ENCODE measurements at places on chromosomes 13 and 19.
A peak's percentile ranks its signal among the peaks of the same experiment; 100 is the strongest.

GRCh38 chr19:44142059-44142433, 692 bp downstream of the ZNF234 start:
- DNase-seq = peak; percentile 31

GRCh38 chr13:30466841-30467252, 1.1 kb upstream of the HMGB1 start:
- no peak for DNase-seq

DNA sequence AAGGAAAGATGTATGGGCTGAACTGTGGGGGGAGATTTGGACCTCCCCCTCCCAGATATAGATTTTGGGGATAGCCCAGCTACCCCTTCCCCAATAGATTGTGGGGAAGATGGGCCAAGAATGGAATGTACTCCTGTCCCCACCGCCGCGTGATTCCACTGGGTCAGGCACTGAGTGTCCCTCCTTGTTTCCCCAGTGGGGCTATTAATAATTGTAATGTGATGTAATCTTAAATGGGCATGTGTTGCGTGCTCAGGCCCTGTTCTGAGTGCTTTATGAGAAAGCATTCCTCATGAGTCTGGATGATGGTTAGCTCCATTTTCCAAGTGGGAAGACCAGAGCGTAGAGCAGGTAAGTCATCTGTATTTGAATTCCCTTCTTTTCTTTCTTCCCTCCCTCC, 1.4 kb downstream of the PSMD8 start:
- peak; percentile 45 for DNase-seq

GRCh38 chr19:13849991-13850909, 26.7 kb upstream of the NANOS3 start:
- DNase-seq = peak; percentile 68

GRCh38 chr13:101149735-101150384, 266.4 kb downstream of the NALCN start:
- peak; percentile 48 for DNase-seq

GRCh38 chr13:30346789-30347167, 39.4 kb upstream of the KATNAL1 start:
- DNase-seq = no peak

DNA sequence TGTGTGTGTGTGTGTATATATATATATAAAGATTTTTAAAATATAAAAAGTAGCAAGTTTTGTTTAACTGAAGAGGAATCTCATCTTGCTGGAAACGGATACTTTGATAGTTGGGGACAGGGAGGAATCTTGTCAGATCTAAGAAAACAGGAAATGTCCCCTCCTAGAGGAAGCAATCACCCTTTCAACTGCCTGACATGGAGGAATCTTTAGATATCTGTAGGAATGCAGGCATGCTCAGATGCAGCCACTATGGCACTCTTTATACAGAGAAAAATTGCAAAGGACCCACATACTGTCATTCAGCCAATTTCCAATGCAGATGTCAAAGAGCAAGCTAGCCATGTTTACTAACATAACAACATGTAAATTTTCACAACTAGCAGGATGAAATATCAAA, 38.8 kb downstream of the ZNF611 start:
- DNase-seq = no peak

DNA sequence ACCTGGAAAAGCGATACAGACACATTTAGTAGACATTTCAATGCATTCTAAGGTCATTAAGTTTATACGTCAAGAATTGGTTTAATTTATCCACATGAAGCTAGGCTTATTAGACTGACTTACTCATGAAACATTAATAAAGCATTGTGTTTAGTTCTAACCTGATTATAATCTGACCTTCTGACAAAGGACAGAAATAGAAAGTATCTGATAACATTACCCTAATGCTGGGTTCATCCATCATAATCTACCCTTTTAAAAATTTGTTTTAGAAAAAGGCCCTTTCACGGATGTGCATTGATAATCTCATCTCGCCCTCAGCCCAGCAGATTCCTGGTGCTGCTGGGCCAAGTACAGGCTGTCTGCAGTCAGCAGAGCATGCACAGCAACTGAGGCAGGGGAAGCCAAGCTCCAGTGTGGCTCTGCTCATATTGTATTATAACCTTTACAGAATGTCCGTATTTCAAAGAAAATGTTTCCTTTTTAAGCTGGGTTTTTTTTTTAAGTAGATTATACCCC, 142.1 kb upstream of the MAB21L1 start:
- no peak for DNase-seq

DNA sequence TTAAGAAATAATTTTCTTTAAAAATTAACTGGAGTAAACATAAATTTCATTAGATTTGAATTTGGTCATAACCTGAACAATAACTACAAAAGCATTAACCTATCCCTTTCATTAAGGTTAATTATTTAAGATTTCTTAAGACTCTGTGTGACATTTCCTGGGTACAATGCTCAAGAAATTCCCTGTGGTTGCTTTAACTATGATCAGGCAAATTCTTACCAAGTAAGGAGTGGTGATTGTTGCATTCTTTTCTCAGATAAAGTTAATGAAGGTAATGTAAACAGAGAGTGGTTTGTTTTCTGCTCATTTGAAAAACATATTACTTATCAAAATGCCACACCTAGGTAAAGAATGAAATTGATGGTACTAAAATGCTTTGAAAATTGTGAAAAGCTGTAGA, 114.8 kb upstream of the MIR17HG start:
- DNase-seq = no peak

GRCh38 chr19:40808497-40808896, 9.5 kb downstream of the EGLN2 start:
- no peak for DNase-seq

DNA sequence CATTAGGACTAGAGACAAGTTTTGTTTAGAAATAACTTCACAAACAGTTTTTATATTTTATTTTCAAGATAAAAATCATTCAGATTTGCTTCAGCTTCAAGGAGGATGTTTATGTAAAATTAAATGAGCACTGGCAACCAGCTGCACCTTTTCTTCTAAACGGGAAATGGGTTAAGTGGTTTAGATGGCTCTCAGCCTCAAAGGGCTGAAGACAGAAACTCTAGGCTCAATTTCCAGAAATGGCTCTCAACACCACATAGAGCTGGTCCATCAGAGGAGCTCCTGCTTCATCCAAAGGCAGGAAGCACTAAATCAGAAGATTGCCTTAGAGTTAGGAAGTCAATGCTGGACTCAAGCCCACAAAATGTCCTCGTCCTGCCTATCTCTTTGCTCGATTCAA, 74.7 kb downstream of the ZNF429 start:
- no peak for DNase-seq

DNA sequence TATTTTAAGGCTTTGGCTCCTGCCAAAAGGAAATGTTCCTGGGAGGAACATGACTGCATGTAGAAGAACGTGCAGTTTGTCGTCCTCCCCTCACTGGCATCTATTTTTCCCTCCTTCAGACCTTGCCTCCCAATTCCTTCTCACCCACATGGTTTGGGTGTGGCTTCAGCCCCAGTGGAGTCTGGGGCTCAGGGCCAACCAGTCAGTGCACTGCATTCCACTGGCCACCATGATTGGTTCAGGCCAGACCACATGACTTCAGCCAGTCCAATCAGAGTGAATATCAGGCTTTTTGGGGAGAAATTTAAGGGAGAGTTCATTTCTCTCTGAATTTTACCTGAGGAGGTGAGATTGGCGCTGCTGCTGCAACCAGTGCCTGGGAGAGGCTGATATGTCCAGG, 171.6 kb downstream of the ZIC5 start:
- no peak for DNase-seq

- DNase-seq = no peak
Observed at GRCh38 chr13:101944521-101944920, 457.3 kb downstream of the FGF14 start.

DNA sequence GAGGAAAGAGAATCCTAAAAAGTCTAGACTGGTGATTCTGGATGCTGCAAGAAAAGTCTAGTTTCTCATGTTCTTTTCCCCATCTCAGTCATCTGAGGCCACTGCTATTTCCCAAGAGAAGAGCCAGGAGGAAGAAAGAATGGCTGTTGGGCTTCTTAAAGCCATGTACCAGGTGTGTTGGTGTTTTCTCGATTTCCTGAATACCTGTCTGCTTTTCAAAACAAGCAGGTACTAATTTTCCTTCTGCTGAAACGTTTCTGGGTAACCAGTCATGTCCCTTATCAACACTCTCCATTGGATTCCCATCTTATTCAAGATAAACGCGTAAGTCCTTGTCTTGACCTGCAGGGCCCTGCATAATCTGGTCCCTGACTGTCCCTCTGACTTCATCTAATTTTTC, 1.1 kb downstream of the ZNF570 start:
- no peak for DNase-seq

- no peak for DNase-seq
Observed at GRCh38 chr13:99431927-99432608, 69.2 kb upstream of the TM9SF2 start.

DNA sequence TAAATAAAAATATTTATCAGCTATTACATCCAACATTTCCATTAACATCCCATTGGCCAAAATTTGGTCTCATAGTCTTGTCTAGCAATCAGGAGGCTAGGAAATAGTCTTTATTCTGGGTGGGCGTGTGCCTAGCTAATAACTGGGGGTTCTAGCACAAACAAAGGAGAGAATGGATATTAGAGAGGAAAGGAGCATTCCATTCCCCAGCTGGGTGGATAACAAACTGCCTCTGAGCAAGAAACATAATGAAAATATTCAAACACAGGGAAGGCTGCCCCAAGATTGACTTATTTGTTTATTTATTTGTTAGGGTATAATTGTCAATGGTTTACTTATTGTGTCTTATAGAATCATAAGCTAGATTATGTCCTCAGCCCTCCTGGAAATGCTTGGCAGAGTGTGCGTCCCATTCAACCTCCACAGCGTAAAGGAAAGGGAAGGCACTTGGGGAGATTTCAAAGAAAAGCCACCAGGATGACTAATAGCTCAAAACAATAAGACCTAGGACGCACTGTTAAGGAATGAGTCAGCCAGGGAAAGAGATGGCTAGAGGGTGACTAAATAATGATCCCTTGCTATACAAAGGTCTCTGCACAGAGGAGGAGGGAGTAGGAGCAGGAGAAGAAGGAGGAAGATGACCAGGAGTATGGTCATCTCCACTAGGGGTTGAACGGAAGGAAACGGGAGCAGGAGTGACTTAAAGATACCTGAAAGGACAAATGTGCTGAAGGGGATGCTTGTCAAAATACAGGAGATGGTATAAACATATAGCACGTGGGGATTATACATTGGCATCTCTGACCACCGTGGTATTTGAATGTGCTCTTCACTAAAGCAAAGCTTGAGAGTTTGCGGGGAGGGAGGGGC, 23.5 kb upstream of the USP12 start:
- peak; percentile 95 for DNase-seq

DNA sequence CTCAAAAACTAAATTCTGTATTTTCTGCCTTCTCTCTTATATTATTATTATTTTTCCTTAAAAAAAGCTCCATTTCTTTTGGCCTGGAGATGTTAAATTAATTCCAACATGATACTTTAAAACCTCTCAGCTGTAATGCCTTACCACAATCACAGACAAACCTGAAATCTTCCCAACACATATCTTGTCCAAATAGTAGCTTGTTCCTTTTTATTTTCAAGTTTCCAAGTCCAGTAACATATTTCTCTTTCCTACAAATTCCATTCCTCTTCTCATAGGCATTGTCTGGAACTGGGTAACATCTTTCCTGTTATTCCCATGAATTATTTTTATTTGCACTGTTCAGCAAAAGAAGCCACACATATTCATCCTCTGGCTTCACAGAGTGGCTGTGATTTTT, 137.0 kb downstream of the SLITRK6 start:
- no peak for DNase-seq

GRCh38 chr13:102142473-102142826, 259.4 kb downstream of the FGF14 start:
- no peak for DNase-seq

DNA sequence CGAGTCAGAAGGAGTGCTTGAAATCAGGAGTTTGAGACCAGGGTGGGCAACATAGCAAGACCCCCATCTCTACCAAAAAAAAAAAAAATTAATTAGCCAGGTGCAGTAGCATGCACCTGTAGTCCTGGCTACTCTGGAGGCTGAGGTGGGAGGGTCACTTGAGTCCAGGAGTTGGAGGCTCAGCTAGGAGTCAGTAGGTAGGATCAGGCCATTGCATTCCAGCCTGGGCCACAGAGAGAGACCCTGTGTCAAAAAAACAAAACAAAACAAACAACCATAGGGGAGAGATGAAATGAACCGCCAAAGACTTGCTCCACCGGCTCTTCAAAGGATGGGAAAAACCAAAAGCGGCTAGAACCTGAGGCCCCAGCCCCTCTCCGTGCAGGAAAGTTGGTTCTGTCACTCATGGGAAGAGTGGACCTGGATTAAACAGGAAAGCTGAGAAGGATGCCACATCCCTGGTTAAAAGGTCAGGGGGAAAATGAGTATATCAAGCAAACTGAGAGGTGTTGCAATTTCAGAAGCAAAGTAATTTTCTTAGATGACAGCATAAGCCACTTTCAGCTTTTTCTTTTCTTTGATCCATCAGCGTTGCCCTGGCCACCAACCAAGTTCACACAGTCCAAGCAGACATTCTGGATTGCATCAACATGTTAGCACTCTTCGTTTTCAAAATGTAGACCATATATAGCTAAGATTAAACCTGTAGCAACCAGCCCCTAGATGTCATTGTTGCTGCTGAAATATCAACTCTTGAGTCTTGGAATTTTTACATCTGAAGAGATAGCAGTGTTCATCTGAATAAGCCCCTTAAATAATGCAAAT, 8.9 kb upstream of the ZNF507 start:
- DNase-seq = peak; percentile 64

DNA sequence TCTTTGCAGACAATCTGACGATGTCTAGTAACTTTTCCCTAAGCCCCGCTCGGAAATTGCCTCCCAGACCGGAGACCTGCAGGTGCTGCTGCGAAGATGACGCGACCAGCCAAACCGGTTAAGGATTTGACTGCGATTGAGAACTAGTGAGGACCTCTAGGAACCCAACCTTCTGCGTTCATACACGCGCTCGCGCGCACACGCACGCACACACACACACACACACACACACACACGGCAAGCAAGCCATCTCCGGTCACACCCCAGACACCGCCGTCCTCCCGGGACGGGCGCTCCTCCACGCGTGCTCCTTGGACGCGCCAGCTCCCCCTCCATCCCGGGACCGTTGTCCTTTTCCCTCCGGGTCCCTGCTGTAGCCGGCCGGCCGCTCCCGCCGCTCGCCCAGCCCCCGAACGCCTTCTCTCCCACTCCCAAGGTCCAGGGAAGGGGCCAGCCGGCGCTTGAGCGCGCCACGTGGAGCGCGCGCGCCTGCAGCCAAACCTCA, 1.2 kb downstream of the TBC1D4 start:
- DNase-seq = peak; percentile 10

GRCh38 chr13:23450340-23451046, 17.0 kb upstream of the SACS start:
- no peak for DNase-seq

DNA sequence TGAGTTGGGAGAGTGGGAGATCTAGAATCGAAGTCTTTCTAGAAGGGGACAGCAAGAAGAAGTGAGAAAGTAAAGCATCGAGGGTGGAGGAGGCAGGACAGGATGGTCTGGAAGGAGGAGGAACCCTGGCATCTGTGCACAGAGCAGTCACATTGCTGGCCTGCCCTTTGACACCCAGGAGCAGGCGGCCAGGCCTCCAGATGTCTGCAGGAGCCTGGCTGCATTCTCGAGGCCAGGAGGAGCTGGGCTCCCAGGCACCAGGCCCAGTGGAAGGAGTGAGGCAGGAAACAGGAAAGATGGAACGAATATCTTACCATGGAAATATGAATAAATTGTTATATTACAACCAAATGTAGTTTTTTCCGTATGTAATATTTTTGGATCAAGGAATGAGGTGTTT, 27.7 kb upstream of the ARGLU1 start:
- DNase-seq = no peak

Measured in AG08395 (cell line).